ENCODE measurements at places on chromosomes 13 and 19.

DNA sequence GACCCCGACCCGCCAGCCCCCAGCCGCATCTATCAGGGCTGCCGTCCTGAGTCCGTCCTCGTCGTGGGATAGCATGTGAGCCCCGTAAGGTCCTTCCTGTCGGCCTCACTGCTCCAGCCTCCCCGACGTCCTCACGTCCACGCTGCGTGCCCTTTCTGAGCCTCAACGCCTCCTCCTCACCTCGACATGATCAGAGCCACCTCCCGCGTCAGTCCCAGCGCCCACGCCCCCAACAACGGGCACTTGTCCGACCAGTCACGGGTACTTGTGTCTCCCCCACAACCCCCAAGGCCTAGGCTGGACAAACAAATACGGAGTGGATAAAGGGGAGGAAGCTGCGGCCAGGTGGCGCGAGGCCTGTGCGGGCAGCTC, 665 bp downstream of the ZNF497 start:
- DNase-seq: peak; percentile 42

DNA sequence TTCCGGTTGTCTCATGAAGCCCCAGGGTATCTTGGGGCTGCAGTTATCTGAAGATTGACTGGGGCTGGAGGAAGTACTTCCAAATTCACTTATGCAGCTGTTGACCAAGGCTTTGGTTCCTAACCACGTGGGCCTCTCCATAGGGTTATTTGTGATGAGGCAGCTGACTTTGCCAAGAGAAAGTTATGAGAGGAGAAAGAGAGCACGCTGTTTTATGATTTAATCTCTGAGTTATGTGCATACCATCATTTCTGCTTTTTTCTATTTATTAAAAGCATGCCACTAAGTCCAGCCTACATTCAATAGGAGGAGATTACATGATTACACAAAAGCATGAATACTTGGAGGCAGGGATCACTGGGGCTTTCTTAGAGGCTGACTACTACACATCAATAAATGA, 215.5 kb downstream of the NHLRC3 start:
- DNase-seq: no peak

DNA sequence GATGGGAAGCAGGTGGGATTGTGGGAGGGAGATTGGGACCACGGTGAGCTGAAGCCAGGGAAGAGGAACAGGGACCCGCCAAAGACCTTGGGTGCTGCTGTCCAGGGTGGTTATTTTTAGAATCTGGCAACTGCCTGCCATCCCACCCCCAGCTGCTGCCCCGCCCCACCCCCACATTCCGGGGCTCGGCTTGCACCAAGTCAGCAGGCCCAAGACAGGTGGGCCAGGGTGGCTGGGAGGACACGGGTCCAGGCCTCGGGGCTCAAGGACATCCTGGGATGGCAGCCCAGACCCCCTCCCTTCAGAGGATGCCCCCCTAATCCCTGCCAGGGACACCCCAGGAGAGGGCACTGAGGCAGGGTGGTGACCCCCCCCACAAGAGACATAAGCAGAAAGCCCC, 827 bp downstream of the CKM start:
- no peak for DNase-seq

DNA sequence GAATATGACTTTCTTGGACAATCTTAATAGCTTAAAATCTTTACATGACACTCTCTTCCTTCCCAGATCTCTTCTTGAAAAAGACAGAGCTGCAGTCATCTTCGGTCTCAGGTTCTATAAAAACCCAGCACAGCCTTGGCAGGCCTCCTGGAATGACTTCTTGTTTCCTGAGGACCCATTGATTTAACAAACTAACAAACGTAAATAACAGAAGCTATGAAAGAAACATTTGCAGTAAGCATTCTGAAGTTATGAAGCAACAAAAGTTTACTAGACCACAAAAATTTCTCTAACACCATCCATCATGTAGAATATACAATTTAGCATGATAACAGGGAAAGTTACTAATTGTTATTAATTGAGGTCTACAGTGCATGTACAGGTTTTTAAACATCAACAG, 62.8 kb upstream of the STARD13 start:
- no peak for DNase-seq

GRCh38 chr13:50382511-50382910, 367.3 kb downstream of the KCNRG start:
- DNase-seq: no peak

- DNase-seq: peak; percentile 6
Measured at GRCh38 chr19:57708641-57709361, at the start of gene ZNF154. TSS of gene ZNF154 (minus strand) at chr19:57709204. CDS start at chr19:57708971, 233 bp downstream.

DNA sequence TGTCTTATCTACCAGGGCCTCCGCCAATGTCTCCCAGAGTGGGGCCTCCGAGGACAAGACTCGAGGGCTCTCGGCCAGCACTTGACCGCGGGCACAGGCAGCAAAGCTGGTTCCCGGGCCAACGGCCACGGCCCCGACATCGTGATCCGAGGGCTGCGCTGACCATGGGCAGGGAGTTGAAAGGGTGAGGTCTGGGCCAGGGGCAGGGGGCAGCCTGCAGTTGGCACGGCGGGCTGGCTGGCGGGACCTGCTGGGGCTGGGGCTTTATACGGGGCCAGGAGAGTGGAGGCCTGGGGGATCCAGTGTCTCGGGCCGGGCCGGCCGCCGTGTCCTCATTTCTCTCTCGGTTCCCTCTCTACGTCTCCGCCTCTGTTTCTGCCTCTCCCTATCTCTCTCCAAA, 9.8 kb upstream of the LINGO3 start:
- DNase-seq: no peak

GRCh38 chr13:114143806-114144605, 11.6 kb upstream of the RASA3 start:
- DNase-seq: no peak

DNA sequence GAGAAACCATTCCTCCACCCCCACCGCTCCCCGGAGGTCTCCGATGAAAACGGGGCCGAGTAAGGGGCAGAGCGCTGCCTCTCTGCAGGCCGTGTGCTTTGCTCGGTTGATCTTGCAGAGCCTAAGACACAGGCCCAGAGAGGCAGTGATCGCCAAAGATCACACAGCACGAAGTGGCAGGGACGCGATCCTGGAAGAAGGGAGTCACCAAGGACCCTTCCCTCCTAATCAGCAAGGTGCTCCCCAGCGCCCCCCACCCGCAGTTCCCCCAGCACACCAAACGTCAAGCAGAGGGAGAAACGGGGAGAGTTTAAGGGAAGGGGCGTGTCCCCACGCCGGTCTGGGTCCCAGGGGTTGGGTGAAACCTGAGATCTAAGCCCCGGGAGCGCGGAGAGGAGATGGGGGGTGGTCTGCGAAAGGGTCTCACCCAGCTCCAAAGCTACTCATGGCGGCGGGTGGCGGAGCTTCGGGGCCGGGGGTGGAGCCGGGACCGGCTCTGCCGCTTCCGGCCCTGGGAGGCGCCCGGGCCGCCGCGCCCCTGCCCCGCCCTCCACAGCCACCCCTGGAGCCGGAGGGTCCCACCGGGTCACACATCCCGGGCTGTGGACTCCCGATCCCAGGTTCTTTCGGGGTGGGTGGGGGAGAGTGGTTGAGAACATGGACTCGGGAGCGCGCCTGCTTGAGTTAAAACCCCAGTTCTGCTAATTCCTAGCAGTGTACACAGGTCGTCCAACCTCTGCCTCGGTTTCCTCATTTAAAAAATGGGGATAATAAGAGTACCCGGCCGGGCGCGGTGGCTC, at the start of gene EML2:
Gene EML2, minus strand, starts transcription at position 468 of the 800 bp plus-strand sequence. Its CDS starts 21 bp downstream, at position 447.
- DNase-seq: peak; percentile 62

DNA sequence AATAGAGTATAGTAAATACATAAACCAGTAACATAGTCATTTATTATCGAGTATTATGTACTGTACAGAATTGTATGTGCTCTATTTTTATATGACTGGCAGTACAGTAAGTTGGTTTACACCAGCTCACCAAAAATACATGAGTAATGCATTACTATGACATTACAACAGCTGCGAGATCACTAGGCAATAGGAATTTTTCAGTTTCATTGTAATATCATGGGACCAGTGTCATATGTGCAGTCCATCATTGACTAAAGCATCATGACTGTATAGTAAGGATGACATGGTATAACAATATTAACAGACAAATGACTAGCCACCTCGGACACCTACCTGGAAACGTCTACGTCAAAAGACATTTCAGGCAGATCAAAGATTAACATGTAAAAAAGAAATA, 33.6 kb downstream of the ATP7B start:
- DNase-seq: no peak

- no peak for DNase-seq
Measured at GRCh38 chr19:45348367-45349125, 8.0 kb downstream of the KLC3 start.

All from stimulated activated CD4-positive, alpha-beta T cell treated with anti-CD3 and anti-CD28 coated beads, Interleukin-4, amount 100 ng/mL, for 4 hours (primary cell).